ENCODE measurements at places on chromosomes 11 and 22.

- DNase-seq = no peak
These were observed 534.9 kb downstream of the MIAT start for GRCh38 chr22:27192135-27192829.

GRCh38 chr11:6627762-6628241, 8.6 kb upstream of the TPP1 start:
- no peak for DNase-seq

- DNase-seq = no peak
These were observed 42.8 kb upstream of the TCF20 start for GRCh38 chr22:42313204-42313603.

GRCh38 chr11:106278391-106278790, 200.9 kb downstream of the AASDHPPT start:
- no peak for DNase-seq

DNA sequence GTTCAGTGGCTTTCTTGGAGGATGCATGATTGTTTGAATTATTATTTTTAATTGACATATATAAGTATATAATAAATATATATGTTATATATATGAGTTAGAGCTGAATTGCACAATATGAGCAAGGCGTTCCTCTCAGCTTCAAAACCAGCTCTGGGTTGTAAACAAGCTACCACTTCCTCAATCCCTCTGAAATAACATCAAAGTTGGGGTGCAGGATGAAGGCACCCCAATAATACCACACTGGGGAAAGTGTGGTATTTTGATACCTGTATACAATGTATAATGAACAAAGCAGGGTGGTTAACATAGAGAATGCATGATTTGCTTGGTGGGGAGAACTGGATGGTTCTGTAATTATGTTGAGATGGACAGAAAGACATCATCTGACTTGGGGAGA, 1.7 kb upstream of the SORL1 start:
- DNase-seq = no peak

GRCh38 chr11:116510166-116510565, 262.6 kb downstream of the BUD13 start:
- DNase-seq = no peak

- DNase-seq = peak; percentile 42
These were observed 298.3 kb downstream of the NTM start for GRCh38 chr11:131668500-131669400.

GRCh38 chr11:76282811-76283595, 76.7 kb upstream of the WNT11 start:
- no peak for DNase-seq
